Esophagus squamous epithelium (tissue), 5 donors: ENCODE measurements at places on chromosomes 7 and 10.

- no peak for DNase-seq
Observed at GRCh38 chr7:36928311-36928710, 204.0 kb upstream of the AOAH start.

- DNase-seq, result no peak
Observed at GRCh38 chr7:2841907-2842306, 2.2 kb downstream of the GNA12 start.

- no peak for DNase-seq
Observed at GRCh38 chr10:109205929-109206585, 717.3 kb downstream of the XPNPEP1 start.

DNA sequence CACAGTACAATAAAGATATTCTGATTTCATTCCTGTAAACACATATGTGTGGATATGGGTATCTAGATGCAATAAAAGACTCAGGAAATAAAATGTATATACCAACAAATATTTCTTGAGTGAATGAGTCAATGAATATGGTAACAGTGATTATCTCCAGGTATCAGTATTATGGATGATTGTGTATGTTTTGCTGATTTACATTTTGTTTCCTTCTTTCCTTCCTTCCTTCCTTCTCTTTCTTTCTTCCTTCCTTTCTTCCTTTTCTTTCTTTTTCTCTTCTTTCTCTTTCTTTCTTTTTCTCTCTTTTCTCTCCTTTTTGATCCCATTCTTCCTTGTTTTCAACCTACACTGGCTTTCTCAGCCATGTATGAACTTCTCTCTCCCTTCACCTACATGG lies 85.3 kb upstream of the DLX6 start:
- no peak for DNase-seq

DNA sequence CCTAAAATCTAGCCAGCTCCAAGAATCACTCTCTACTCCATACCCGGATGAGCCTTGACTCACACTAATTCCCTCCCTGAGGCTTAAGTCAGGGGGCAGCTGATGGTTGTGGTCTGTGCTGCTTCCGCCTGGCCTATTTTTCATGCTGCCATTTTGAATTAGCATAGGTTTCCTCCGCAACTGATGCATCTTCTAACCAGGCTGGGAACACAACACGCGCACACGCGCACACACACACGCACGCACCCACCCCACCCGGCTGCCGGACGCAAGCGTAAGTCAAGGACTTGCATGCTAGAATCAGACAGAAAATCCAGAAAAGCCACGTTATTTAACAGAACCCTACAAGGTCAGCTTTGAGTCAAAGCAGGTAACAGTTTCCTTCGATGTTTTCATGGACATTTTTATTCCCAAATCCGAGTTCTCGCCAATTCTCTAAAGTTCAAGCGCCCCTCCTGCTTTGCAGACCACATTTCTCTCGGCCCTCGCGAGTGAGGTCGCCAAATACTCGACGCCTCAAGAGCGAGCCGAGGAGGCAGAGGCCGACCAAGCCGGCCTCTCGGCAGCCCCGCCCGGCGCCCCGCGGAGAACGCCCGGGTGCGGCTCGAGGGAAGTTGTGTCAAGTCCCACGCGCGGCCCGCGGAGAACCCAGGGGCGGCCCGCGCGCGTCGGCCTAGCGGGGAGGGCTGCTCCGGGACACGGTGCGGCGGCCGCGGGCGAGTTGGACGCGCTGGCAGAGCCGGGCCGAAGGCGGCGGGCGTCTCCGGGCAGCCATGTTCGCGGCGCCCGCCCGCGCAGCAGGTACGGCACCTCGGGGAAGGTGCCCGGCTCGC lies 961 bp downstream of the SCRN1 start:
- DNase-seq, result no peak

DNA sequence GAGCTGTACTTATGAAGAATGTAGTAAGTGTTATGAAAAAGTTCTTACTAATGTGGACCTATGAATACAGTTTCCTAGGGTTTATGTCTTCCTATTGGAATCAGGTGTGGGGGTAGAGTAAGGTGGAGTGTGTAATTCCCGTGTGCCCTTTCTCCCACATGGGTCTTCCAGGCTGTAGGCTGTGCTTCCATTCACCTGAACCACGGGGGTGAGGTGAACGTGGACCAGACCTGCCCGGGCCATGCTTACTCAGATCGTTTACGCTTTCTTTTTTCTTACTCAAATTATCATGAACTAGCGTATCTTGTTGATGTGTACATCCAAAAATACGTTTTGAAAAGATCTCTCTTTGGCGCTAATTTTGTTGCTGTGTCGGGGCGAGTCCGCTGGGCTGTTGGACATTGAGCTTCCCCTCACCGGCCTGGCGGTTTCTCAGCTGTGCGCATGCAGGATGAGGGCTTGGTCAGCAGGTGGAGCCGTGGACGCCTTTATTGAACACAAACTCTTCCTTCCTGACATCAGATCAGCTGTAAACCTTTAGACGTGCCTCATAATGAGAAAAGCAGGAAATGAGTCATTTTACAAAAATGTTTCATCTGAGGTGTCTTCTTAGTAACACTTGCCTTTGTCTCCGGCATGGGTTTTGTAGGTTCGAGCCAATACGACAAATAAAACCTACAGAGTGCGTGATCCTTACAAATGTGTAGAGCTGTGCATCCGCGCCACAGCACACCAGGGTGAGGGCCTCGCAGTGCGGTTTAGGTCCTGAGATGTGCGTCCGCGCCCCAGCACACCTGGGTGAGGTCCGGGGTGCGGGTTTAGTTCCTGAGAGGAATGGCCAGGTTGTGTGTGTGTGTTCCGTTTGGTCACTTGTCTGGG lies 53.8 kb downstream of the WDR37 start:
- no peak for DNase-seq

DNA sequence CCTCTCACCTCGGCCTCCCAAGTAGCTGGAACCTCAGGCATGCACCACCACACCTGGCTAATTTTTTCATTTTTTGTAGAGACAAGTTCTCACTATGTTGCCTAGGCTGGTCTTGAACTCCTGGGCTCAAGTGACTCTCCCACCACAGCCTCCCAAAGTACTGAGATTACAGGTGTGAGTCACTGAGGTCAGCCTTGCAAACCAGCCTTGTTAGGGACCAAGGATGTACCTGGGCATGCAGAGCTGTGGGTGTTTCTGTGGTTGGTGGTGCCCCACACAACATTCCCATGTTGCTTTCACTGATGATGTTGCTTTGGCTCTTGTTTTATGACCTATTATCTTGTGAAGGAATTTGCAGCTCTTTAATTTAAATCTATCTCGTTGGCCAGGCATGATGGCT lies 54.8 kb downstream of the OTUD1 start:
- no peak for DNase-seq
